ENCODE measurements at places on chromosomes 3 and 15.

- DNase-seq, result peak; percentile 31
These were observed 44.1 kb downstream of the LIPC start for GRCh38 chr15:58475573-58476524.

DNA sequence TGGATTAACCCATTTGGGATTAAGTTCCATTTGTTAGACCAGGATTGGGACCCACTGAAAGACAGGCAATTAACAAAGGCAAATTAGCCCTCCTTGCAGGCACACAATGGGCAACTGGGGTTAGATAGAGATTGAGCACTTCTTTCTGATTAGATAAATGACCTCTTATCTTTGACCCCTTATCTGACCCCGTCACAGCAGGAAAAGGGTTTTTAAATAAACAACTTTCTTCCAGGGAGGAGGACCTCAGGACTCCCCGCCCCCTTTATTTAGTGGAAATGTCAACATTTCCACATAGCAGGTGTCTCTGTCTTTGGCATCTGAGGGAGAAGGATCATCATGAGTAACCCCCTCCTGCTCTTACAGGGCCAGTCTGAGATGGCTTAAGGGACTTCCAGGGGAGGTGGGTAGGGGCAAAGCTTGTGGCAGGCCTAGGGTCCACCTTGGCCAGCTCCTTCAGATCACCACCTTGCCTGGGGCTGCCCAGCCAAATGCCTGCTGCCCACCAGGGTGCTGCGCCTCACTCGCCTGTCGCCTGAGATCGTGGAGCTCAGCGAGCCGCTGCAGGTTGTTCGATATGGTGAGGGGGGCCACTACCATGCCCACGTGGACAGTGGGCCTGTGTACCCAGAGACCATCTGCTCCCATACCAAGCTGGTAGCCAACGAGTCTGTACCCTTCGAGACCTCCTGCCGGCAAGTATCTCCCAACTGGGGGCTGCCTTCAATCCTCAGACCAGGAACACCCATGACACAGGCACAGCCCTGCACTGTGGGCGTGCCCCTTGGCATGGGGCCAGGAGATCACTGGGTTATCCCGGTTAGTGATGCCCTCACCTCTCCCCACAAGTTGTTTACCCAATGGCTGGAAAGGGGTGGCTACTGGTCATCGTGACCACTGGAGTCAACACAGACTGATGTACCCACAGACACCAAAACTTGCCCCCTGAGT, 2.6 kb upstream of the WDR6 start:
- no peak for DNase-seq

DNA sequence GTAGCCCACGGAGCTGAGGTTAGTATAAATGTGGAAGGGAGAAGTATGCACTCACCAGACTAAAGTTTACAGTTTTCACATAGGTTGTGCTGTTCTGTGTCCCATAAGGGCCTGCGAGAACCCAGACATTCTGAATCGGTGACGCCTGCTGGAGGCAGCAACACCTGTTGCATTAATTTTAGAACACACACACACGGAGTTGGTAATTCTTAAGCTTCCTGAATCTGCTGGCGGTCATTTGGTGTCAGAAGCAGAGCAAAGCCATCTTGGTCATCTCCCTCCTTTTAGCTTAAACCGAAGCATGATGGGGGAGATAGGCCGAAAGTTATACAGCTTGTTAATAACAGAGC, 41.1 kb upstream of the AP3B2 start:
- DNase-seq, result no peak

DNA sequence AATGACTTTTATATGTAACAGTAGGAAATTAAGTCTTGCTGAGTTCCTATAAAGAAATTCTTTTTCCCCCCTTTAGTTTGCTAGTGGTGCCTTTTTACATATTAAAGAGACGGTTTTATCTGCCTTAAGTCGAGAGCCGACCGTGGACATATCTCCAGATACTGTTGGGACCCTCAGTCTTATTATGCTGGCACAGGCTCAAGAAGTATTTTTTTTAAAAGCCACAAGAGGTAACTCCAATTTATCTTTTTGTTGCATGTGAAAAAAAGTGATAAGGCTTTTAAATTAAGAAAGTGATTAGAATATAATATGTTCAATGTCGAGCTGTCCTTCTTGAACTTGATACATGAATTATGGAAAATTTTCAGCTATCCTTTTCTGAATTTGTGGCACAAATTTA, 26.7 kb downstream of the PDCD6IP start:
- no peak for DNase-seq

DNA sequence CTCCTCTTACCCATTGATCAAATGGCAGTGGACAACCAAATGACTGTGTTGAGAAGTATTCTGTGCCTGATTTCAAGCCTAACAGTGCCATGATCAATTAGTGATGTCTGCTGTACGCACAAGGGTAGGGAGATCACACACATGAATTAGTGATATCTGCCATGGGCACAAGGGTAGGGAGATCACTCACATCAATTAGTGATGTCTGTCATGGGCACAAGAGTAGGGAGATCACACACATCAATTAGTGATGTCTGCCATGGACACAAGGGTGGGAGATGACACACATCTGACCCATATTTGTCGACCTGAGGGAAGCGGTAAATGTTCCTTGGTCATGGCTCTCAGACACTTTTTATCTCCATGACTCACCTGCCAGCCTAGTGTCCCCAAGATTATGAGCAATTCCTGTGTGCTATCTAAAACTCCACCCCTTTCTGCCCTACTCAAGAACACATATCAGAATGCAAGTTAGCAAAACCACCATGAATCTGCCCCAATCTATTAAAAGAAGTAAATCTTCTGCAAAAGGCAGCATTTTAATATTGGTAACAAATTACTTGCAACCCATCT, 165.0 kb downstream of the NTRK3 start:
- no peak for DNase-seq

GRCh38 chr3:71102111-71102983, 481.2 kb downstream of the FOXP1 start:
- DNase-seq, result peak; percentile 88

DNA sequence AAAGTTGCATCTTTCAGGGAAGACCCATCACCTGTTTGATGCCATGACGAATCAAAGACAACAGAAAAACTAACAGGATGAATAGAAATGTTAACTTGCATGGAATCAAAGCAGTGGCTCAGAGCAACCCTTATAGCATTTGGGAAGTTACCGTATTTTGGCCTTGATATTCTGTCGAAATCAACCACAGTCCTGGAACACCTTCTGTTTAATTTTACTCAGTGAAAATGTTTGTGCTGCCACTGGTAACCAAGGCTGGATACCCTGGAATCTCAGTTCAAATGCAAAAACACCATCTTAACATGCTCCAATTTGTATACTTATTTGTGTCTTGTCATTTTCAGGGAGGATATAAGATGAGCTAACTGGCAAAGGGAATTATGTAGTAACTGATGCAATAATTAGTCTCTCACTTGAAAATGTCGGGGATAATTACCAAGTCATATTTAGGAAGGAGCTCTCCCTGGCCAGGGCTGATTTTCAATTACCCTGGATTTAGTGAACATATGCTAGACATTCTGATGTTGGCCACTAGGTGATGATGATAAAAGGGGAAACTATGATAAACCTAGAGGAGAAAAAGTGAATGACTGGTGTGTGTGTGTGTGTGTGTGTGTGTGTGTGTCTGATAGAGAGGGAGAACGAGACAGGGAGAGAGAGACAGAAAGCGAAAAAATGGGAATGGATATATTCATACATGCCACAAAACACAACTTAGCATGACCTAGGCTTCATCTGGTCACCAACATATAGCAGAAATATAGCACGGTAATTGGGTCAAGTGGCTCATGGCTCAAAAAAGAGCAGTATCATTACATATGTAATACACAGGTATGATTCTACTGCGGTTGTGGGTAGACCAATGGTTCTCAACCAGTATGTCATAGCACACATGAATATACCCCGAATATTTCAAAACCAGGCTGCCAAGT, 19.0 kb upstream of the PRICKLE2 start:
- DNase-seq, result no peak

GRCh38 chr3:141844108-141844507, 32.3 kb upstream of the ATP1B3 start:
- DNase-seq, result no peak

GRCh38 chr3:61903074-61903473, 341.7 kb downstream of the PTPRG start:
- DNase-seq, result no peak

GRCh38 chr3:172065967-172066762, 26.8 kb downstream of the FNDC3B start:
- DNase-seq, result no peak

- peak; percentile 9 for DNase-seq
These were observed 47.2 kb downstream of the IGSF11 start for GRCh38 chr3:118987477-118987876.

GRCh38 chr3:168249205-168249549, 153.5 kb upstream of the GOLIM4 start:
- no peak for DNase-seq

GRCh38 chr3:124621498-124621897, 108.8 kb upstream of the UMPS start:
- DNase-seq, result no peak

DNA sequence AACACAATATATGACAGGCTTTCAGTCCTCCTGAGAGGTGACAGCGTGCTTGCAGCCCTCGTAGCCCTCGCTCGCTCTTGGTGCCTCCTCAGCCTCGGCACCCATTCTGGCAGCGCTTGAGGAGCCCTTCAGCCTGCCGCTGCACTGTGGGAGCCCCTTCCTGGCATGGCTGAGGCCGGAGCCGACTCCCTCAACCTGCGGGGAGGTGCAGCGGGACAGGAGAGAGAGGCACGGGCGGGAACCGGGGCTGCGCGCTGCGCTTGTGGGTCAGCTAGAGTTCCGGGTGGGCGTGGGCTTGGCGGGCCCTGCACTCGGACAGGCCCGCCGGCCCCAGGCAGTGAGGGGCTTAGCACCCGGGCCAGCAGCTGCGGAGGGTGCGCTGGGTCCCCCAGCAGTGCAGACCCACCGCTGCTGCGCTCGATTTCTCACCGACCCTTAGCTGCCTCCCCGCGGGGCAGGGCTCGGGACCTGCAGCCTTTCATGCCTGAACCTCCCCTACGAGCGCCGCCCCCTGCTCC, 60.4 kb upstream of the HRH1 start:
- no peak for DNase-seq

DNA sequence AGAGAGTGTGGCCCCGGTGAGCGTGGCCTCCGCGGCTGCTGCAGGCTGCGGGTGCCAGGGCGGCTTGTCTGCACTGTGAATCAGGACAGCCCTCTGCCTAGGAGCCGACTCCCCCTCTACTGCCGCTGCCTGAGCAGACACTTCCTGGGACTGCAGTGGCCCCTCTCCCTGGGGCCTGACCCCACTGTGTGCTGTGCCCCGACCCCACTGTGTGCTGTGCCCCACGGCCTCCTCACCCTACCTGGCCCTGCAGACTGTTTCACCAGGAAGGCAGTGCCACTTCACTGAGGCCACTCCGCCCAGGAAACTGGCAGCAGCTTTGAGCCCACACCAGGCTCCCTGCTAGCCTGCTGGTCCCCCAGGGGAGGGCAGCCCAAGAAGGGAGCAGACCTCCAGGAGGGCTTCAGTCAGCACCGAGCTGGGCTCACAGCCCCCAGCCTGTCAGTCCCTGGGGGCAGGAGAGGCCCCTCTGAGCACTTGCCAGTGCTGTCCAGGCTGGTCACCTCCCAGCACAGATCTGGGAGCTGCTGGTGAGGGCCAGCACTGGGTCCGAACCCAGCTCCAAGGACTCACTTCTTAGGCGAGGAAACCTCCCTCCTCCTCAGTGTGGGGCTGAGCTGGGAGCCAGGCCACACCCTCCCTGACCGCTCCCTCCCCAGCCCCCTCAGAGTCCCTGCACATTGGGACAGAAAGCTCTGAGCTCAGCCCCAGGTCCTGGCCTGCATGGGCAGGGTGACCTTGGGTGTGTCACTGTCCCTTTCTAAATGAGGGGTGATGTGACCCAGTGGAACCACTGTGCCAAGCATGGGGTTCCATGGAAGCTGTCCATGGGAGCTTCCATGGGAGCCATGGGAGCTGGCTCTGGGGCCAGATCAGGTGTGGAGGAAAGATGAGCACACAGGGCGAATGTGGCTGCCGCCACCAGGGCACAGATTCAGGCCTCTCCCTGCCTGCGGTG, 56.8 kb downstream of the DNAJB8 start:
- no peak for DNase-seq

GRCh38 chr3:191263365-191263764, 64.3 kb downstream of the OSTN start:
- no peak for DNase-seq

- DNase-seq, result no peak
These were observed 39.5 kb upstream of the NSMCE3 start for GRCh38 chr15:29309139-29309538.

- no peak for DNase-seq
These were observed 103.7 kb downstream of the MEX3B start for GRCh38 chr15:81942157-81942556.

All from AG04449 (cell line).